ENCODE measurements at places on chromosomes 5 and 9. TPM values are rescaled to one million over a fixed set of nuclear protein-coding genes. Genes with fewer than 3 reads are reported as not detected.
A peak's percentile ranks its signal among the peaks of the same experiment; 100 is the strongest.

FOXD4L3 gene
- total RNA-seq = not detected

KCNN2 gene
- total RNA-seq = not detected

SIT1 gene
- not detected for total RNA-seq

ZDHHC11 gene
- total RNA-seq = 13.1 TPM

LRRC19 gene
- not detected for total RNA-seq

- H3K27me3 ChIP-seq = no peaks in the 10 kb centered on the region
- no peaks in the 10 kb centered on the region for H3K36me3 ChIP-seq
- no peak for DNase-seq
- no peaks in the 10 kb centered on the region for H3K4me1 ChIP-seq
- no peak overlapping the region for H3K4me3 ChIP-seq
- no peak overlapping the region for H3K27ac ChIP-seq
Measured at GRCh38 chr5:63121471-63121870, 542.9 kb downstream of the LRRC70 start.

DNA sequence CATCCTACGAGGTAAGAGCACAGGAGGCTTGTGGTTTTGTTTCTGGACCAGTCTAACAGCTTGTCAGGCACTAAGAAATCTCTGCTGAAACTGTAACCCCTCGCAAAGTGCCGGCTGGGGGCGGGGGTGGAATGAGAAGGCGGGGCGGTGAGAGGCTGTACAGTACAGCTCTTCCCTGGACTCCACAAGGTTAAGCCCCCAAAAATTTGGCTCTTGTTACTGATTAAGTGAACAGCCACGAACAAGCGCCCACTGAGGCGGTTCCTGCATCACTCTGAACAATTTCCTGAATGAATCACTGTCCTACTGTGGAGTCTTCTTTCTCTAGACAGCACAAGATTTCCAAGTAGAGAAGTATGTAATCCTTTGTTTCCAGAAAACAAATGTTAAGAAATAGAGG, 6.8 kb downstream of the FBP2 start:
- no peak overlapping the region for H3K4me3 ChIP-seq
- H3K27ac ChIP-seq = no peak overlapping the region
- no peaks in the 10 kb centered on the region for H3K36me3 ChIP-seq
- no peak for DNase-seq

DNA sequence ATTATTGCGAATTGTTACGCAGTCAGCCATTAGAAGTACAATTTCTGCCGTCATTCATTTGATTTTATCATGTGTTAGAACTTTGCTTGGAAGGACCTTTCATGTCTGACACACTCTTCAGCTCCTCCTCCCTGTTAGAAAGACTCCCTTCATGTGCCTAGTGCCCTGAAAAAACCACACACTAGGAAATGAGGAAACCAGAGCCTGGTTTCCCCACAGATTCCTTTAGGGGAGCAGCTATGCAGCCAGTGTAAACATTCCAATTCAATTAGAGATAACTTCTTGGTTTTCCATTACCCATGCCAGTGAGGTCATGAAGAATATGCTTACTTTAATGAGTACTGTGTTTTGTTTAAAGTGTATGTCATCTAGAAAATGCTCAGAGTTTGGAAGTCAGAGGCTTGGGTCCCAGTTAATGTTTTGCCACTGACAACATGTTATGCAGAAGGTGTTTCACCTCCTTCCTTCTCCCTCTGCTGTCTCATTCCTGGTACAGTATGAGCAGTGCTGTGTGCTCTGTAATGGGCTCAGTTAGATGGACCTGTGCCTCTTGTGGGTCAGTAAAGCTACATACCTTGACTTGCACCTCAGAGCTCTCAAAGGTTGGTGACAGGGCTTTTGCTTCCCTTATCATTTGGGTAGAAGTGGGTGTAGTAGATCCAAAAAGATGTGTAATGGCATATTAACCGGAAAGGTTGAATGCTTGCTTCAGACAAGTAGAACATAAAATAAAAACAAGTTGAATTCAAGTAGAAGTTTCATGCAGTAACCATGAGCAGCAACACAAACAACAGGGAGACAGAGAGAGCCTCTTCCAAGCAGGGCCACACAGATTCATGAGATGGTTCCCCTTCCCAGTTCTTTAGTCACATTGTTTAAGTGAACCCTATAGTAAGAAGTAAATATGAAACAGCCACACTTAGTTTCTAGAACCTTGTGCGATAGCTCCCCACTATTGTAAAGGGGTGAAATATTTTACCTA, 52.6 kb upstream of the TNFAIP8 start:
- H3K4me3 ChIP-seq = peak overlapping the region; percentile 7
- H3K36me3 ChIP-seq = no peaks in the 10 kb centered on the region
- peaks cover 40% of the 10 kb centered on the region for H3K4me1 ChIP-seq

DNA sequence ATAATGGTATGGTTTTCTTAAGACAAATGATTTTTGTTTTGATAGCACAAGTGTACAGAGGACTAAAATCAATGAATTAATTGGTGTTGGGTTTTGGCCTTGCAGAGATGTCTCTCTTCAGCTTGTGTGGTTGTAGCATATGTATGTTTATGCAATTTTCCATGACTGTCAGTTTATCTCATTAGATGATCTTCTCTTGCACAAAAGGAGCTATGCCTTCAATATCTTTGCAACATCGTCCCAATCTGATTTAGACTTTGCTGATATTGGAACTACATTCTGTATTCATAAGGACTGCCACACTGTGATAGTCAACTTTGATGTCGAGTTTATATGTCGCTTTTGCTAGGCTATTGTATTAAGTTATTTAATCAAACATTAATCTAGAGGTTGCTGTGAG, 140.0 kb upstream of the TAF11L2 start:
- H3K4me1 ChIP-seq = no peaks in the 10 kb centered on the region
- H3K4me3 ChIP-seq = no peak overlapping the region
- DNase-seq = no peak
- no peaks in the 10 kb centered on the region for H3K27me3 ChIP-seq

- no peak overlapping the region for H3K27ac ChIP-seq
- no peak for DNase-seq
- peaks cover 100% of the 10 kb centered on the region for H3K27me3 ChIP-seq
- H3K36me3 ChIP-seq = no peaks in the 10 kb centered on the region
Measured at GRCh38 chr5:2829239-2829638, 77.8 kb upstream of the IRX2 start.
